ENCODE measurements at places on chromosomes 11 and 22.

- DNase-seq, result no peak
Observed at GRCh38 chr11:61473370-61474012, 35.1 kb upstream of the LRRC10B start.

DNA sequence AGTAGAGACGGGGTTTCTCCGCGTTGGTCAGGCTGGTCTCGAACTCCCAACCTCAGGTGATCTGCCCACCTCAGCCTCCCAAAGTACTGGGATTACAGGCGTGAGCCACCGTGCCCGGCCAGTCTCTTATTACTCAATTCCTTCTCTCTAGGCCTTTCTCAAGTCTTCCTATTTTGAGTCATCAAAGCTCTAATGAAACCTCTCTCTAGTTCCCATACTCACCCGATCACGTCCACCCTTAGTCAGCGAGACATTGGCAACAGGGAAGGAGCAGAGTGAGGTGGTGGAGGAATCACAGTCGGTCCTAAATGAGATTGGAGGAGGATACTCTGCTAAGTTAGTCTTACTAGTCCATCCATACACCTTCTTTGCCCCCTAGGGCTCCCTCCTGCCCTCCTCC is 5.0 kb downstream of the BSCL2 start:
- no peak for DNase-seq

DNA sequence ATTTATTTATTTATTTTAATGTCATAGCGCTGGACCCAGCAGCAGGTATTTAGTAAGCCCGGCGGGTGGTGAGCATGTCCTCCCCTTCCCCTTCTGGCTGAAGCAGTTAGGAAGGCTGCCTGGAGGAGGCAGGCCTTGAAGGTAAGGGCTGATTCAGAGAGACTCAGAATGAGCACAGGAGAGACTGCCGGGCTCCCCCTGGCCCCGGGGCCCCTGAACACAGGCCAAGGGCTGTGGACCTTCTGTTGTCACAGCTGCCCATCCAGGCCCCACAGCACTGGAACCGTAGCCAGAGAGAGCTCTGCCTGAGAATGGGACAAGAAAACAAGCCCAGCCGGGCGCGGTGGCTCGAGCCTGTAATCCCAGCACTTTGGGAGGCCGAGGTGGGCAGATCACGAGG is 52.8 kb downstream of the KCNJ4 start:
- DNase-seq, result no peak

- no peak for DNase-seq
Observed at GRCh38 chr22:29301716-29302401, 4.6 kb upstream of the GAS2L1 start.

DNA sequence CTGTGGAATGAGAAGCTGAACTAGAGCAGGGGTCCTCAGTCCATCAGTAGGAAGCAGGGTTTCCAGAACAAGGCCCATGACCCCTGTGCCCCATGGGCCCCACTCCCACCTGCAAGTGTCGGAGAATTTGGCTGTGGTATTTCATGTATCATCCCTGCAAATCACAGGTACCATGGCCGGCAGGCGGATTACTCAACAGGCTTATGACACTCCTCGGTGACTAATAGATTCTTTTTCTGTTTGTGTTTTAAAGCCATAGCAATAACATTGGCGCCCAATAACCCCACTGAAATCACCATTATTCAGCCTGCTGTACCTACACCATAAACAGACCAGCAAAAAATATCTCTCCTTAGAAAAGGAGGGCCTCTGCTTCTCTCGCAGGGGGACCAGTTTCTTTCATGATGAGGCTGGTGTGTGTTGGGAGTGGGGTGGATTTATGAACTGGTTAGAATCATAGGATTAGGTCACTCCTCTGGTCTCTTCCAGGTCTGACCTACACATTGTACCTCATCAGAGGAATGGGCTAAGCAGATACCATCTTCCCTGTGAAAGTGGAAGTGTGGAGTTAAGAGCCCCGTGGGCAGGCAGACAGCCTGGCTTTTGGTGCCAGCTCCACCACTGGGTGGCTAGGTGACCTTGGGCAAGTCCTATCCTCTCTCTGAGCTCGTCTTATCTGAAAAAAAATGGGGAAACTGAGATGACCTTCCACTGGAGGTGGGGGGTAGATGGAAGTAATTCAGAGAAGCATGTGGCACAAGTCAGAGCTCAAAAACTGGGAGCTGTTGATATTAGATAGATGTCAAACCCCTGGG is 60.2 kb upstream of the WNT11 start:
- DNase-seq, result no peak

DNA sequence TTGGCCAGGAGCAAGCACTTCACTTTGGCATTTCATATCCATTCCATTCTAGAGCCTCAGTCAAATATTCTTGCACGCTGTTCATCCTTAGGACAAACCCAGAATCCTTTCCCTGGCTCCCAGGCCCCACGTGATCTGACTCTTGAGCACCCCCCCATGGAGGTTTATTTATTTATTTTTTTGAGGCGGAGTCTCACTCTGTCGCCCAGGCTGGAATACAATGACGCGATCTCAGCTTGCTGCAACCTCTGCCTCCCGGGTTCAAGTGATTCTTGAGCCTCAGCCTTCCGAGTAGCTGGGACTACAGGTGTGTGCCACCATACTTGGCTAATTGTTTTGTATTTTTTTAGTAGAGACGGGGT is 12.7 kb upstream of the TSGA10IP start:
- DNase-seq, result no peak

DNA sequence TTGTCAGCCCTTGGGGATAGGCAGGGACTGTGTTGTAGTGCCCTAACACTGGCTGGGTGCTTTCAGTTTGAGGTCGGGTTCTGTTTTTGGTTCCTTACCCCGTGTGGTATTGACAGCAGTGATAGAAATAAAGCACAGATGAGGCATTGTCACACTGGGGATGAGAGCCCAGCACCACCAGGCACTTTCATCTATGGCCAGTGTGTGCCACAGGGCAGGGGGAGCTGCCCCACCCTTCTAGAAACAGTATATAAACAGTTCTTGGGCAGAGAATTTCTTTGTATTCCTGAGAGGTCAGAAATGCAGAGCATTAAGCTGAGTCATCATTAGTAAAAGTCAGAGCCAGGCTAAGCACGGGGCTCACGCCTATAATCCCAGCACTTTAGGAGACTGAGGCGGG is 23.1 kb upstream of the CDC42EP2 start:
- no peak for DNase-seq

- no peak for DNase-seq
Observed at GRCh38 chr11:17066691-17067090, 10.8 kb downstream of the RPS13 start.

DNA sequence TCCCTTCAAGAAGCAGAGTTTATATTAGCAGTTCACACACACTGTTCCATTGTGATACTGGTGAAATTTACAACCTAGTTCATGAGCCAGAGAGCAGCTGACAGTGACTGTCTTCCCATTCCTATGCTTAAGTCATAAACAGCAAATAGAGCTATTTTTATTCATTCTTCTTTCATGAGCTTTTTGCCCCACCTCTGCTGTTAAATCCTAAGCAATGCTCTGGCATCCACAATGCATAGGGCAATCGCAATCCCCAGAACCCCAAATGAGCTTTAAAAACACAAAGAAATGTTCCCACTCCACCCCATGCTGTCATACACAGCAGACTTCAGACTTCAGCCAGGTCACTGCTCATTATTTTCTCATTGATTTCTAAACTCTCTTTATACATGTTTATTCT is 307.5 kb downstream of the ETS1 start:
- no peak for DNase-seq

DNA sequence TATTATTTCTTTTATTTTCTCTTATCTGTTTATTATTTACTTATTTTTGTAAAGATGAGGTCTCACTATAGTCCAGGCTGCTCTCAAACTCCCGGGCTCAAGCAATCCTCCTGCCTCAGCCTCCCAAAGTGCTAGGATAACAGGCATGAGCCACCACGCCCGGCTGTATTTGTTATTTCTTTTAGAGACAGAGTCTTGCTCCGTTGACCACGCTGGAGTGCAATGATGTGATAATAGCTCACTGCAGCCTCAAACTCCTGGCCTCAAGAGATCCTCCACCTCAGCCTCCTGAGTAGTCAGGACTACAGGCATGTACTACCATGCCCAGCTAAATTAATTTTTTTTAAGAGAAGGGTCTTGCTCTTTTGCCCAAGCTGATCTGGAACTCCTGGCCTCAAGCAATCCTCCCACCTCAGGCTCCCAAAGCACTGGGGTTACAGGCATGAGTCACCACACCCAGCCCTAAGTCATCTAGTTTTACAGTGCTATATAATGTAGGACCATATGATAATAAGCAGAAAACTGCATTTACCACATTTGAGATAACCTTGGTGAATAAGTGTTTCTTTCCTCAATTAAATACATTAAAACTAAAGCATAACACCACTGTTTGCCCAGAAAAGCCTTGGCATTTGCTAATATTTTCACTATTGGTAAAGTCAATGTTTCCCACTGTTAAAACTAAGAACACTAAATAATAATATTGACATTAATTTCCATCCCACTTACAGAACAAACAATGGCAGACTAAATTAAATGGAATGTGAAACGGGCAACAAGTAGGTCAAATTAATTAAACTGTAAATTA is 127.5 kb downstream of the SIK3 start:
- DNase-seq, result no peak

- DNase-seq, result no peak
Observed at GRCh38 chr11:85590848-85591483, 36.2 kb downstream of the DLG2 start.

DNA sequence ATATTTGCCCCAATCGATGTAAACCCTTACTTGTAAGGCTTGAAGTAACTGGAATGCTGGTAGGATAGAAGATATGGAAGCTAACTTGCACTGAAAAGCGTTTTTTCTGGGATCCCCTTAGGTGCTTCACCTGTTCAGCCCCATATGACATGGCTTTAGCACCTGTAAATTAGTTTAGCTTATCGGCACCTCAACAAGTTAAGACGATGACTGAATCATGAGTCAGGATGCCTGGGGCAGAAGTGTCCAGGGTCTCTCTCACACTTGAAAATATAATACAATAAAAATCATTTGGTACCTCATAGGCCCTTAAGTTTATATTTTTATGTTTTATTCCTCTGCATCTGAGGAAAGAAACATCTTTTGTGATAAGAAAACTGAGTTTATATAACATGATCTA is 409.2 kb upstream of the LRRC4C start:
- no peak for DNase-seq

DNA sequence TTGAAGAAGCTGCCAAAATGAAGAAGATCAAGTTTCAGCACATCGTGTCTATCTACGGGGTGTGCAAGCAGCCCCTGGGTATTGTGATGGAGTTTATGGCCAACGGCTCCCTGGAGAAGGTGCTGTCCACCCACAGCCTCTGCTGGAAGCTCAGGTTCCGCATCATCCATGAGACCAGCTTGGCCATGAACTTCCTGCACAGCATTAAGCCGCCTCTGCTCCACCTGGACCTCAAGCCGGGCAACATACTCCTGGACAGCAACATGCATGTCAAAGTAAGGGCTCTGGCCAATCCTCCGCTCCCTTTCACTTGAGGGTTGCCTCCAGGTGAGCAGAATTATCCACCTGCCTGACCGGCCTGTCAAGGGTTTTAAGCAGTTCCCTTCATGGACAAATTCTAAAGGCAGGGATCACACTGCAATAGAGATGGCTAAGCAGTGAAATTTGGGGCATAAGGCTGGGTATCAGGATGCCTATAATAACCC is 6.0 kb downstream of the ANKK1 start:
- DNase-seq, result no peak

DNA sequence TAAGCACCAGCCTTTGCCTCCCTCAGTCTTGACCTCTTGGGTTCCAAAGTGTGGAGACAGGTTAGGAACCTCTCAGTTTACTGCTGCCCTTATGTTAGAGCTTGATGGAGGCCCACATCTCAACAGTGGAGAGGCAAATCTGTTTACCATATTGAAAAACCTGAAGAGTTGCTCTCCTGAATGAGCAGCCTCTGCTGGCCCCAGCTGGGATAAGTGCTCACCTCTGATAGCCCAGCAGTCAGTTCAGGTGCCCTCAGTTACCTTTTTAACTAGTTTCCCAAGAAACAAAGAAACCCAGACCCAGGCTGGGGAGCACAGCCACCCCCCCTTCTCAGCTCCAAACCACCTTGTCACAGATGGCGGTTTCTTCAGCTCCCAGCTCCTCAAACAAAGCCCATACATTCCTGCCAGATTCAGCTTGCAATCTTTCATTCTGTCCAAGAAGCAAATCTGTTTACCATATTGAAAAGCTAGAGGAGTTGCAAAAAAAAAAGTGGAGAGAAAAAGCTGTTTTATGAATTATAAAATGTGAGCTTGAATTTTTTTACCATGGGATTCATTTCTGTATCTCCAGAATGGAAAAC is 57.2 kb downstream of the PPFIBP2 start:
- no peak for DNase-seq

GRCh38 chr11:85756401-85757200 is 54.3 kb downstream of the SYTL2 start:
- DNase-seq, result no peak

DNA sequence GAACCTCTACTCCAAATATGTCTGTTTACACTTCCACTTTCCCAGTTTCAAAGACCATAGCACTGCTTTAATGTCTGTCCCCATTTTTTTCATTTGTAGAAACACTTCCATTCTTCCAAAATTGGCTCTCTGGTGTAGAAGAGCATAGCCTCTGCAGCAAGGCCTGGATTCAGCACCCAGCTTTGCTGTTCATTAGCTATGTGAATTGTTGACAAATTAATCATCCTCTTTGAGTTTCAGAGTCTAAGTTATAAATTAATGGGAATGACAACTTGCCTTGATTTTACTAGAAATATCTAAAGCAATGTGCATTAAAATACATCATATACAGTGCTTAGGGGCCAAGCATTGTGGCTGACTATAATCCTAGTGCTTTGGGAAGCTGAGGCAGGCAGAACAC is 22.4 kb downstream of the GRIA4 start:
- DNase-seq, result no peak

DNA sequence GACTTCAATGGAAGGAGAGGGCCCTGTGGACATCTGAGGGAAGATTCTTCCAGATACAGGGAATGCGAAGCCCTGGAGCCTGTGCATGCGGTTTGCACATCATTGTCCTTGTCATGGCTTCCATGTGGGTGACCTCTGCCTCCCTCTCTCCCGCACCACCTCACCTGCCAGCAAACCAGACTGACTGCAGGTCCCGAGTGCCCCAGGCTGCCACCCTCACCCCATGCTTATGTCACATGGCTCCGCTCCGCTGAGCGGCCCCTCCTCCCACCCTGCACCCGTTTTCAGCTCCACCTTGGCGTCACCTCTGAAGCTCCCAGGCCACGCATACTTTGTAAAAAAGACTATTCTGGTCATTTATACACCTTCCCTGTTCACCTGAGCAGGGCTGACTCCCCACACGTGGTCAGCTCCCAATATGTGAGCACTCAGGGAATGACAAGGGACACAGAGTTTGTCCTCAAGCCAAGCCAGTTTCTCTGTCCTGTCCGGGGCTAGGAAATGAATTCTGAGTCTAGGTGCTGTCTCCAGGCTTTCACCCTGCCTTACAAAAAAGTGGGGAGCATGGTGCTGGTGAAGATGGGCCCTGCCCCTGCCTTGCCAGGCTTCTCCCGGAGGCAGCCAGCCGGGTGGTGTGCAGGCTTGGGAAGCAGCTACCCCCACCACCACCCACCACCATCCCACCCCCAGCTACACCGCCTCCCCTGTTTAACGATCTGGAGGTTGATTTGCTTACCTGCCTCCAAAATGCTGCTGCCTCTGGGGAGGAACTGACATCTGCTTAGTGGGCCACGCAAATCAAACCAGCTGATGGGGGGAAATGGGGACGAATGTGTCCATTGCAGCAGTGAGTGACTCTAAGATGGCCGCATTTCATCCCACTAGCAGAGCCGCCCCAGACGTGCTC is 32.7 kb downstream of the FAM83F start:
- no peak for DNase-seq

- no peak for DNase-seq
Observed at GRCh38 chr22:26766510-26767350, 109.3 kb downstream of the MIAT start.

All from KG1 (cell line).